ENCODE measurements at places on chromosomes 2 and 18.

DNA sequence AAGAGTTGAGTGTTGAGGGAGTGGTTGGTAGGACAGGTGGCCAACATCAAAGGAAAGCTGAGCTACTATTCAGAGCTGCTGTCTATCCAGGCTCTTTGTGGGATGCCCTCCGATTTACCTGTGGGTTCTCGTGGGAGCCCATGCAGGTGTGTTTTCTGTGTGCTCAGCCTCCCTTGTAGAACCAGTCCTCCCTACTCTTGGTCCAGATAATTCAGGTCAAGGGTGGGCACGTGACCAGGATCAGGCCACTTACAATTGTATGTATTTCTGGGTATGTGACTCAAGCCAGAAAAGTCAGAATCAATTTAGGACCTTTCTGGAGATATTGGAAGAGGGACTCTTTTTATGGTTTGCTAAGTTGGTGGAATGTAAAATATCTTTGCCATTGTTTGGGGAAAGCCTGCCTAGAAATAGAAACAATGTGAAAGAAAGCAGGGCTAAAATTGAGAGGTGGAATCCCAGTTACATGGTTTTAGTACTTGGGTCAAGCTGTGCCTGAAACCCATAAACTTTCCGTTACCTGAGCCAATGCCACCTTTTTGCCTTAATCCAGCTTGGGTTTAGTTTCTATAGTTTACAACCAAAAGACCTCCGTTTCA is 93.2 kb downstream of the PDCL3 start:
- DNase-seq = no peak

DNA sequence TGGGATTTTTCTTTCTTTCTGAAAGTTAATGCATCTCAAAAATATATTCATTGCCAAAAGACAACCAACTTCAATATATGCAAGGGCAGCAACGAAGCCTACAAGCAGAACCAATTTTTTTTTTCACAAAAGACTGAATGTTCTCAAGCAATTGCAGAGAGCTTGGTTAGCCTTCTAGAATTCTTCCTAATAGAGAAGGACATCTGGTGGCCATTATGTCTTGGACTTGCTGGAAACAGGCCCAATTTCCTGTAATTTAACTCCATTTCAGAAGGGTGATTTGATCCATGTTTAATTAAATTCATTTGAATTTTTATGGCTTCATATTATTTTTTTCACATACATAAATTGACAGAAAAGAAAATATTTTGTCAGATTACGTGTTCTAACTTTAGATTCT is 208.0 kb downstream of the TPGS2 start:
- DNase-seq = no peak

- DNase-seq = peak; percentile 77
Observed at GRCh38 chr2:119240311-119241204, 16.9 kb downstream of the STEAP3 start.

- DNase-seq = no peak
Observed at GRCh38 chr2:117481608-117482007, 332.9 kb upstream of the DDX18 start.

DNA sequence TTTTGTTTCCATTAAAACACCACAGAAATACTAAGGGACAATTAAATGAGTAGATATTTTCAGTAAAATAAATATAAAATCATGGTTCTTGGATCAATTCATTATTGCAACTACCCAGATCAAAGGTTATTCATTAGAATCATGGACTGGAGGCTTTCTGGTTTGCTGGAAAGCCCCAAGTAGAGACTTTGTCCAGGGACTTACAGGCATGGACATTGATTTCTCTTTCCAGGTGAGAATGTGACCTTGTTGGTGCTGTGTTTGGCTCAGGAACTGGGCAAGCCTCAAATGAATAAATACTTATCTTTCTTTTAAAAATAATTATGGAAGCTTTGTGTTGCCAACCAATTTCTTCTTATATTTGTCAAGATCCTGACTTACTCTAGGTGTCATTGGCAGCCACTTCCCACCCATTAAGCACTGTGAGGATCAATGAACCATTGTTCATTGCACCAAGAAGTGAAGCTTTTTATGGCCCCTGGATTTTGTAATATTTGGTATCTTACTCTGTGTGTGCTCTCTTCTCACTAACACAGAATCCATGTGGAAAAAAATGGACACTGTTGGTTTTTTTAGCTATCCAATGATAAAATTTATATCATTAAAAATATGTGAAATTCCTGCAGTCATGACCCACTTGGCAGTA is 205.8 kb upstream of the NRXN1 start:
- DNase-seq = no peak

- no peak for DNase-seq
Observed at GRCh38 chr2:58727981-58728656, 487.0 kb upstream of the FANCL start.

GRCh38 chr2:196758474-196759377 is 40.8 kb downstream of the GTF3C3 start:
- DNase-seq = no peak

All from H54 (cell line).